Esophagus squamous epithelium (tissue), 5 donors: ENCODE measurements at places on chromosomes 3 and 15.

DNA sequence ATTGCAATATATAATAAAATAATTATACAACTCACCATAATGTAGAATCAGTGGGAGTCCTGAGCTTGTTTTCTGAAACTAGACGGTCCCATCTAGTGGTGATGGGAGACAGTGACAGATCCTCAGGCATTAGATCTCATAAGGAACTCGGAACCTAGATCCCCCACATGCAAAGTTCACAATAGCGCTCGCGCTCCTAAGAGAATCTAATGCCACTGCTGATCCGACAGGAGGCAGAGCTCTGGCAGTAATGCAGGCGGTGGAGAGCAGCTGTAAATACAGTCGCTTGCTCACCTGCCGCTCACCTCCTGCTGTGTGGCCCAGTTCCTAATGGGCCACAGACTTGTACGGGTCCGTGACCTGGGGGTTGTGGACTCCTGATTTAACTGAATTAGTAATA lies 87.8 kb downstream of the P3H2 start:
- DNase-seq = no peak

DNA sequence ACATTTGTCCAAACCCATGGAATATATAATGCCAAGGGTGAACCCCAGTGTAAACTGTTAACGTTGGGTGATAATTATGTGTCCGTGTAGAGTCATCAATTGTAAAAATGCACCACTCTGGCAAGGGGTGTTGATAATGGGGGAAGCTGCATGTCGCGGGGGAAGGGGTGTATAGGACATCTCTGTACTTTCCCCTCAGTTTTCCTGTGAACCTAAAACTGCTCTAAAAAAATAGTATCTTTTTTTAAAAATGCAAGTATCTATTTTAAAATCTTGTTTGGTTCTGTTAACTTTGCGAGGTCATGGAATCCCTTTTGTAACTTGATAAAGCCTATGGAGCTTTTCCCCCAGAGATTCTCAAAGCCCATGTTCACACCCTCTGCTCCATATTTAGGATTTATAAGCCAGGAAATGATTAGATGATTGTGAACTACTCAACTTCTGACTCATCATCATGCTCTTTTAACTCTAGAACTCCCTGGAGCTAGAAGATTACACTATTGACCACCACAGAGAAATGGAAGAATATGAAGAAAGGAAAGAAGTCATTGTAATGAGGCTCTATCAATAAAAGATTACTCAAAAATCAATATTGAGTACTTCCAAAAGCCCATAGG lies 56.1 kb upstream of the C3orf49 start:
- DNase-seq = no peak

- DNase-seq = no peak
Measured at GRCh38 chr3:79011821-79012529, 755.8 kb downstream of the ROBO1 start.

- no peak for DNase-seq
Measured at GRCh38 chr3:122668930-122669730, 11.5 kb upstream of the PARP14 start.

DNA sequence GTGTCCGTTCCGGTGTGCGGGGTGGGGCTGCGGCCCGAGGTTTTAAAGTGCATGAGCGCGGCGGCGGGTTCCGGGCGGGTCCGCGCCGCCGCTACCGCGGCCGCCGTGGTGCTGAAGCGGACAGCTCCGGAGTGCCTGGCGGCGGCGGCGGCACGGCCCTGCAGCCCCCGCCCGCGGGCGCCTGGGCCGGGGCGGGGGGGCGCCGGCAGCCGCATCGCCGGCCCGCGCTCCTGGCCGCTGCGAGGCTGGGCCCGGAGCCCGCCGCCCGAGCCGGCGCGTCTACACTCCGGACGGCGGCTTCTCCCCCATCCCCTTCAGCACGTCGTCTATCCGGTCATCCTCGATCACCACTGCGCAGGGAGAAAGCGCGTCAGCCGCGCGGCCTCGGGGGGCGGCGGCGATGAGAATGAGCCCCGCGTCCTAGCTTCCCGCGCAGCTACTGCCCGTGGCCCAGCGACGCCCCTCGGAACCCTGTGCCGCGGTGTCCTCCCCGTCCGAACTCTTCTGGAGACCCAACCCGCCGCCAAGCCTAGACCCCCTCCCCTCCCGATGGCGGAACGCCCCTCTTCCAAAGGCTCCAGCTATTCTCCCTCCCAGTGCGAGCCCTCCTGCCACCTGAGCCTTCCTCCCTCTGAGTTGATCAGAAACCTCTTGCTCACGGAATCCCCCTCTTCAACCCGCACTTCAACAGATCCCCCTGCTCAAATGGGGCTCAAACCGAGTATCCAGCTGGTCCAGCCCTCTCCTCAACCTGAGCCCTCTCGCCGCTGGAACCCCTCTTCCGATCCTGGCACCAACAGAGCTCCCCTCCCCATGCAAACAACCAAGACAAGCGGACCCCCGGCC lies 1.3 kb downstream of the CAMK2N2 start:
- no peak for DNase-seq

- no peak for DNase-seq
Measured at GRCh38 chr3:40417845-40418543, 31.0 kb downstream of the ENTPD3 start.

- DNase-seq = no peak
Measured at GRCh38 chr3:13535905-13536304, 13.0 kb upstream of the FBLN2 start.

DNA sequence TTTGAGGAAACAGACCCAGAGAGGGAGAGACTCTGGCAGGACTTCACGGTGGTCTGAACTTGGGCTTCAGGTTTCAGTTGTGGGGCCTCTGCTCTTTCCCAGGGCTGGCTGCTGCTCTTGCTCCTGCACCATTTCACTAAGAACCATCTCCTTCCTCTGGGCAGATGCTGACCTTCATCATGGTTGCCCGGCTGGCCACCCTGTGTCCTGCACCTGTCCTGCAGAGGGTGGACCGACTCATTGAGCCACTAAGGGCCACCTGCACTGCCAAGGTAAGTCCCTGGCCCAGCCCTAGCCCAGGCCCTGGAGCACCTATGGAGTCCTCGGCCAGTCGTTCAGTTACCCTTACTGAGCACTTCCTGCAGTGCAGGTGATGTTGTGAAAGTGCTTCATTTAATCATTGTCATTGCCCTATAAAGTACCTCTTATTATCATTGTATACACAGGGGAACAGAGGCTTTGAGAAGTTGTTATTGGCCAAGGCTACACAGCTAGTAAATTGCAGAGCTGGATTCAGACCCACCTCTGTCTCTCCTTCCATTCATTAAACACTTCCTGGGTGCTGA lies 10.0 kb downstream of the RPL32 start:
- no peak for DNase-seq
